ENCODE measurements at places on chromosomes 1 and 21.
A peak's percentile ranks its signal among the peaks of the same experiment; 100 is the strongest.

DNA sequence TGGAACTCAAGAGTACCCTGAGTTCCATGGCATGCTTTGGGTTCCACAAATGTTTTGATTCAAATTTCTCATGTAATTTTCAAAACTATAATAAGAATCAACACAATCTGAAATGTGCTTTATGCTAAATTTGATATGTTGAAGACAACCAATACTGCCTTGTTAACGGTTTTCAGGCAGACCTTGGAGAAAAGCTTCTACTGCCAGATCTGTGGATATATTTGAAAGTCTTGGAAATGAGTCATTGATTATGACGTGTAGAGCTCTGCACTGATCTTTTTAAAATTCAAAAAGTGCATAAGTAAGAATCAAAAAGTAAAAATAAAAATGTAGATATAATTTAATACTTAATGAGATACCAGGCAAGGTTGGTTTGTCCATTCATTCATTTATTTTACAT is 74.0 kb upstream of the TNR start:
- no peak for DNase-seq

DNA sequence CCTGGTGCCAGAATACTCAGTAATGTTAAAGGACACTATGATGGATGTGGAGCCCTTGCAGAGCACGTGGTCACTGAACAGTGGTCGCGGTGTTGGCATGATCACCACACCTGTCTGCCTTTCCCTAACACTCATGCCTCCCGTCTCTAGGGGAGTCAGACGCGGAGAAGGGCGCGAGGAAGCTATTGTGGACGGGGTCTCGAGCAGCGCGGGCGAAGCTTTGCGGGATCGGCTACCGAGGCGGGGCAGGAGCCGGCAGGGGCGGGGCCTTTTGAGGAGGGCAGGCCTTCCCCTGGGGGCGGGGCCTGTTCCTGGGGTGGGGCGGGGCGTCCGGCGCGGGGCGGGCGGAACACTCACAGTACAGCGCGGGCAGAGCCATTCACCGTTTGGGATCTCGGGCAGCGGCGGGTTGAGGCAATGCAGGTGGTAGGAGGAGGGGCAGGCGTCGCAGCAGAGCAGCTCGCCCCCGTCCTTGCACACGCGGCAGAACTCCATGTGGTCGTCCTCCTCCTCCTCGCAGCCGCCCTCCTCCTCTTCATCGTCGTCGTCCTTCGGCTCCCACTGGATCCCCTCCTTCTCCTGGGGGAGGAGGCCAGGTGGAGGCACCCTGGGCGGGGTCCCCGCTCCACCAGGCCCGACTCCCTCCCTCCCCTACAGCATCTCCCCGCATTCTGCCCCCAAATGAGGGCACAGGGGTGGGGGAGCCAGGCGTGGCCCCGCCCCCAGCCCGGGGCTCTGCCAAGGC is 31.5 kb downstream of the CHD5 start:
- peak; percentile 48 for DNase-seq

DNA sequence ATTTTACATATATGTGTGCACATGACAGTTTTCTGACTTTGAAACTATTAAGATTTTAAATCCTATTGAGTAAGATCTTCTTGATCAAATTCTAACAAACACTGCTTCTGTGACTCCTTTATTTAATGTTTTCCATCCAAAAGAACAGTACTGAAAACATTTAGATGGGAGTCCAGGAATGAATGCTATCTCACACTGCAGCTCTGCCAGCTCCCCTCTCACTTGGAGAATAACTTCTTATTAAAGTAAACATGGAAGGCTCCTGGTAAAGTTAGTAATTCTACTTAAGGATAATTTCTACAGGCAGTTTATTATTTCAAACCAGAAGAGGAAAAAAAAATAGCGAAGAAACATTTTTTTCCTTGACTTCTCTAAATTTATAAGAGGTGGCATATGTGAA is 349.1 kb downstream of the DPYD start:
- DNase-seq, result no peak

DNA sequence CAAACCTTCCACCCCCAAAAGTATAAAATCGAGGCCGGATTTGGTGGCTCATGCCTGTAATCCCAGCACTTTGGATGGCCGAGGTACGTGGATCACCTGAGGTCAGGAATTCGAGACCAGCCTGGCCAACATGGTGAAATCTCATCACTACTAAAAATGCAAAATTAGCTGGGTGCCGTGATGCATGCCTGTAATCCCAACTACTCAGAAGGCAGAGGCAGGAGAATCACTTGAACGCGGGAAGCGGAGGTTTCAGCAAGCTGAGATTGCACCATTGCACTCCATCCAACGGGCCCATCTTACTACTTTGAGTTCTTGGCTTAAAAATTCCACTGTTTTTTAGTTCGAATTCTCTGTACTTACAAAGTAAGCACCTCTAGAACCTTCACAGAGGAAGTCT is 11.0 kb downstream of the KLHDC8A start:
- DNase-seq, result no peak

DNA sequence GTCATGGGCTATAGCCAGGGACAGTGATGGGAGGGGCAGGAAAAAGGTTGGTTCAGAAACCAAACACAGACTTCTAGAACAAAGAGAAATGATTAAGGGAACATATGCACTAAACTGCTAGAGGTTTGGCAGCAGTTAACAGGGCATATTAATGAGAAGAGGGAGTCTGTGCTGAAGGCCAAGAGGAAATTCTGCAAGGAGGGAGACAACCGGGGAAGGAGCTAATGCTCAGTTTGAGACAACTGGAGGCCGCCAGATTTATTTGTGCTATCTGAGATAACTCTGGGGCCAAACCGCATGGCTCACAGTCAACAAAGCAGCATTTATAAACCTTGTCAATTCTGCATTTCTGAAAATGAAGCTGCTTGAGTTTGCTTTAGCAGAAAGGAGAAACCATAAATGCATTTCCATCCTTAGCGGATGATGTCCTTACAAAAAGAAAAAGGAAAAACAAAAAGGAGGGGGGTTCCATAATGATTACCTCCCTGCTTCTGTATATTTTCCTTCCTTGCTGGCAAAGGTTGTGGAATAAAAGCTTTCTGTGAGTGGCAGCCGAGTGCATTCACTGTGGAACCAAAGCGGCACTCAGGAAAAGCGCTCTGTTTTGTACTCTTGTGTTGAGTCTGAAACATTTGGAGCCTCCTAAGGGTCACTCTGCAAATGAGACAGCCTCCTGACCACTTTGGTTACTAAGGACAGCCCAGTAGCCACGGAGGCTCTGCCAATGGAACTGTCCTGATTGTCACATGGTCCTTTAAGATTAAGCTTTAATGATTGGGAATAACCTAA is 70.3 kb downstream of the SIM2 start:
- DNase-seq, result no peak

DNA sequence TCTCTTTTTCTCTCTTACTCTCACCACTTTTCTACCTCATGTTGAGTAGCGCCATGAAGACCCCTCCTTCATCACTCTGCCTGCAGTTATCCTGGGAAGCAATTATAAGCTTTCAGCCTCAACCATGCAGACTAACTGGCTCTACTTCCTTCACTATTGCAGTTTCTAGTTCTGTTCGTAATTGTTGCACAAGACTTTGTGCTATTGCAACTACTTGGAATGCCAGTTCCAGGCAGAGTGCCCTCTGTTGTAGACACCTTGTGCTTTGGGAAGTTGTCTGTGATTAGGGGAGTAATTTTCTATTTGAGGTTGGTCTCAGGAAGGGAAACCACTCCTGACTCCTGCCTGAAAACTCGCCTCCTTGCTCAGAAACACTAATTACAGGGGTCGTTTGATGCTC is 19.4 kb downstream of the PGM1 start:
- DNase-seq, result no peak

DNA sequence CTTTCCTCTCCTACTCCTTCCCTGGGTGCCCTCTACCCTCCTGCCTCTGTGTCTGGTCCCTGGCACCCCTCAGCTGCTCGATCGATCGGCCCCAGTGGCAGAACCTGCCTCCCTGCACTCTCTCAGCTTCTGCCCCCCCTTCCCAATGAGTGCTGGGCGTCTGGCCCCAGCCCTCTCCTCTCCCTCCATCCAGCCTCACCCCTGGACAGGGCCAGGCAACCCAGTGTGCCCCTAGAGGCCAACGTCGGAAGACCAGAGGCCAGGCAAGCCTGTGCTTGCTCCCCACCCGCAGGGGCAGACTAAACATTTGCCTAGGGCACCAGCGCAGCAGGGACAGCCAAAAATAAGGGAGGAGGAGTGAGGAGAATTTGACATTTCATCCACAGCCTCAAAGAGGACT is 43.5 kb downstream of the LGR6 start:
- no peak for DNase-seq

DNA sequence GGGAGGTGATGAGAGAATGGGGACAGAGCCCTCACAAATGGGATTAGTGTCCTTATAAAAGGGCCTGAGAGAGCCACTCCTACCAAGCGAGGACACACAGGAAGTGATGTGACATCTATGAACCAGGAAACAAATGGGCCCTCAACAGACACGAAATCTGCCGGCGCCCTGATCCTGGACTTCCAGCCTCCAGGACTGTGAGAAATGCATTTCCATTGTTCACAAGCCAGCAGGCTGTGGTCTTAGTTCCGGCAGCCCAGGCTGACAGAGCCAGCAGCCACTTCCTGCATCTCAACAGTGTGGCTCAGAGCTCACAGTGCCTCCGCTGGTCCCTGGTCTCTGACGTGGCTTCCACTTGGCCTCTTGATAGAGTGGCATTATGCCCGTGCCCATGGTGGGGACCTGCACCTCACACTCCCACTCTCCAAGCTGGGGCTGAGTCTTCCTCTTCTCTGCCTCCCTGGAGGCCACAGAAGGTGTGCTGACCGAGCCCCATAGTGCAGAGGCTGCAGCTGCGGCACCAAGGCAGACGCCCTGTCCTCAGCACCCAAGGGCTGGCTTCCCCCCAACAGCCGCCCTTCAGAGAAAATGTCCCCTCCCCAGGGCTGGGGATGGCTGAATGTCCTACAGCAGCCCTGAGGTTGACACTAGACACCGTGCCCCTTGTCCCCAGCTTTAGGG is 44.9 kb downstream of the ACOT7 start:
- peak; percentile 39 for DNase-seq

DNA sequence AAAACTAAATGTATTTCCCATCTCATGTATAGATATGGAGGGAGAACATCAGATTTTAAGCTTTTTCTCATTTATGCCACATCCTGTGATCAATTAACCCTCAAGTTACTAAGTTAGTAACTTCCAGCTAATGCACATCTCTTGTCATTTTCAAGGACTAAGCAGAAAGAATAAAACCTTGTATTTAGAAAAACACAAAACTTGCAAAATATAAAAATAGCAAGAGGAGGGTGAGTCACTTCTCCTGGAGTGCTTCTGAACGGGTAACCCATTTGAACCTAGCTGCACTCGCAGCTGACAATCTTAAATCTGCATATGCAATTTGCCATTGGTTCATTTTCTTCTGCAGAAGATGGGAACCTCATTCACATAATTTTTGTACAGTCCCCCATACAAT is 500.5 kb downstream of the SETD4 start:
- no peak for DNase-seq

DNA sequence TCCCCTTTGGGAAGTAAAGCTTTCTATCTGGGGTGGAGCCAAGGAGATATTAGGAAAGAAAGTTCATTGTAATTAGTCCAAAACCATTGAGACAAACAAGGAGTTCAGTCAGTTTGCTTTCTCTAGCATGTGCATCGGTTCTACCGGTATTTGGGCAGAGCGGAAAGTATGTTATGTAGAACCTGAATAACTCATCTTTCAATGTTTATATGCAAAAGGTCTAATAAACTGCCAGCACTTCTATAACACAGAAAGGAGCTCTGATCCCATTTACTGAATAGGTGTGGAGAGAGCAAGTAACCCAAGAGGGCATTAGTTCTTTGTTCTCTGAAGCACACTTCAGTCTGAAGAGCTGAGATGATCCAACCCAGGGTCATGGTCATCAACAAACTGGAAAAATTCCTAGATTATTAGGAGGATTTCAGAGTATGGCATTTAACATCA is 3.5 kb downstream of the TGFB2 start:
- DNase-seq, result no peak

GRCh38 chr1:74193908-74194307 is 4.1 kb downstream of the LRRIQ3 start:
- no peak for DNase-seq

- no peak for DNase-seq
Measured at GRCh38 chr21:28538987-28539622, 453.6 kb downstream of the LTN1 start.

- DNase-seq, result peak; percentile 79
Measured at GRCh38 chr1:27872059-27872801, at the start of gene THEMIS2. TSS of gene THEMIS2 (plus strand) at chr1:27872544. CDS start at chr1:27872572, 28 bp downstream.

DNA sequence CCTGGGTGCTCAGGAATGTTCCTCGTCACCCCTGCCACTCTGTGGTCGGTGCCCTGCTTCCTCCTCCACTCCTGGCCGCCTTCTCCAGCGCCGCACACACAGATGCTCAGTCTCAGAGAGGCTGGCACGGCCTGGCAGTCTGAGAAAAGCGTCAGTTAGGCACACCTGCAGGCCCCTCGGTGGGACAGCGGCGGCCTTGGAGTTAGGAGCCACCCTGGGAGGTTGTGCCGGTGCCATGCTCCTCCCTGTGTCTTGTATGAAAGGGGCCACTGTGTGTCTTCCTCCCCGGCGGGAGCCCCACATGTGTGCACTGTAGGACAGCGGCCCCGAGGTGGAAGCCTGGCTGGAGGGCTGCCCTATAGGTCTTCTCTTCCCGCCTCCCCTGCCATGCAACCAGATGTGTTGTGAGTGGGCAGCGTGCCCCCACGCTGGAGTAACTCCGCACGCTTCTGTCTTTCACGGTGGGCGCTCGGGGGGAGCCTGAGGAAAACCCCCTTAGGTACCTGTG is 145.2 kb downstream of the PGBD5 start:
- DNase-seq, result no peak

DNA sequence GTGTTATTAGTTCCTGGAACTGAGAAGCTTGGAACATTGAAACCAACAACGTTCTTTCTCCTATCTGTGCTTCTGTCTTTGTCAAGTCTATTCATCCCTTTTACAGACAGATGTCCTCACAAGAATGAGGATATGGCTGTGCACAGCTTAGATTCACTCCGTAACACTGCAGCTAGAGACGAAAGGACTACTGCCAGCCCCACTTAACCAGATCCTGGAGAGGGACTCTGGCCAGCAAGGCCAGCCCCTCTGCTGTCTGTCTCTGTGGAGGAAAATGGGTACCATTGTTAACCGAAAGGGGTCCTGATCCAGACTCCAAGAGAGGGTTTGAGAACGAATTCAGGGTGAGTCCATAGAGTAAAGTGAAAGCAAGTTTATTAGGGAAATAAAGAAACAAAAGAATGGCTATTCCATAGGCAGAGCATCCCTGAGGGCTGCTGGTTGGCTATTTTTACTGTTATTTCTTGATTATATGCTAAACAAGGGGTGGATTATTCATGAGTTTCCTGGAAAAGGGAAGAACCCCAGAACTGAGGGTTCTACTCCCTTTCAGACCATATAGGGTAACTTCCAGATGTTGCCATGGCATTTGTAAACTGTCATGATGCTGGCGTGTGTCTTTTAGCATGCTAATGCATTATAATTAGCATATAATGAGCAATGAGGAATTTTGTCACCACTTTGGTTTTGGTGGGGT is 17.4 kb upstream of the USP24 start:
- DNase-seq, result no peak
